Activated T-cell treated with anti-CD3 and anti-CD28 coated beads for 24 hours (primary cell): ENCODE measurements at places on chromosomes 12 and 14.

- no peak for DNase-seq
Measured at GRCh38 chr12:104738331-104738730, 219.8 kb downstream of the SLC41A2 start.

GRCh38 chr12:81811061-81811777 lies 52.1 kb upstream of the PPFIA2 start:
- no peak for DNase-seq

- DNase-seq, result no peak
Measured at GRCh38 chr14:61578745-61579144, 116.6 kb upstream of the HIF1A start.

- DNase-seq, result no peak
Measured at GRCh38 chr14:97719931-97720330, 922.7 kb downstream of the VRK1 start.

GRCh38 chr12:77401064-77401769 lies 335.8 kb upstream of the E2F7 start:
- no peak for DNase-seq

DNA sequence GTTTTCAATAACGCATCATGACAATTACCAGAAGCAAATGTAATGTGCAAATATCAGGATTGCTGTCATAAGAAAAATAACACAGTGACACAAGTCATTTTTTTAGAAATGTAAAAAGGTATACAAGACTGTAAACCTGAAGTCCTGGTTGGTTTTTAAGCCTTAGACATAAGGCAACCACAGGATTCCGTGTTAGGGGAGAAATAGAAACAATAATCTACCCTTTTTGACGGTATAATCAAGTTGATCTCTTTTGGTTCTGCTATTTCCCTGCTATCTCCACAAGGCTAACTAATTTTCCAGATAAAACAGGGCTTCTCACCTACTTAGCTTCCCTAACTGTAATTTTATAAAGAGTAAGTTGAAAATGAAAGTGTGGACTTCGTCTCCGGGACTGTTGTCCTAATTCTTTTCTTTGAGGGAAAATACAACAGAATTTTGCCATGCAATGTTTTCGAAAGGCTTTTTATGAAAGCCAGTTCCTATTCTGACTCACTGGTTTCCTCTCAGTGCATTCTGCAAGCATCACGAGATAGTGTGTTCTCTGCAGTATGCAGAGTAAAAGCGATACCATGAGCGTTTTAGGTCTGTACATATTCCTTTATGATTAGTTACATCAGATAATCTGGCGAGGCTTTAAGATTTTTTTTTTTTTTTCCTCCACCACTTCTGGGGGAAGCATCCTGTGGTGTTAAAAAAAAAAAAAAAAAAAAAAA lies 10.6 kb downstream of the MYO1H start:
- no peak for DNase-seq

DNA sequence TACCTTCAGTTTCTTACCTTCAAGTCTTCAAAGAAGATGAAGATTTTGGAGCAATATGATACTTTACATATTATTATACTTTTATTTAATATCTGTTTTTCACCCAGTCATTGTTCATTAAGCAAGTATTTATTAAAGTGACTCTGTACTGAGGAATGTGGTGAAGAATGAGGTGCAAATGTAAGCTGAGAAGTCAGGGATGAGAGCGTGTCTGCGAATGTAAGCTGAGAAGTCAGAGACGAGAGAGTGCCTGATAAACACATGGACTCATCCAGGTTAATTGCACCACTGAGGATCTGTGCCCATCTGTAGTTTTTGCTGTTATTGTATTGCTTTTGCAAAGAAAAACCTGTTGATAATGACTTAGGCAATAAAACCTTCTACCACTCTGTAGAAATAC lies 211.9 kb upstream of the FAR2 start:
- no peak for DNase-seq

GRCh38 chr12:92208613-92209121 lies 63.0 kb upstream of the BTG1 start:
- DNase-seq, result no peak

DNA sequence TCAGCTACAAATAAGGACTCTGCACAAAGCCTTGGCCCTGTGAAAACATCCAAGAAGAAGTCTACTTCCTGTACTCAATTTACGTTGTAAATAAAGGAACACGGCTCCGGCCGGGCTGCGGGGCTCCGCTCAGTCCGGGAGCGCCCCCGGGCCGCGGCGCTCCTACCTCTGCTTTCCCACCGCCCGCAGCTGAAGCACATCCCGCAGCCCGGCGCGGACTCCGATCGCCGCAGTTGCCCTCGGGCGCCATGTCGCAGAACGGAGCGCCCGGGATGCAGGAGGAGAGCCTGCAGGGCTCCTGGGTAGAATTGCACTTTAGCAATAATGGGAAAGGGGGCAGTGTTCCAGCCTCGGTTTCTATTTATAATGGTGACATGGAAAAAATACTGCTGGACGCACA lies 502.3 kb upstream of the FOXG1 start:
- DNase-seq, result no peak

DNA sequence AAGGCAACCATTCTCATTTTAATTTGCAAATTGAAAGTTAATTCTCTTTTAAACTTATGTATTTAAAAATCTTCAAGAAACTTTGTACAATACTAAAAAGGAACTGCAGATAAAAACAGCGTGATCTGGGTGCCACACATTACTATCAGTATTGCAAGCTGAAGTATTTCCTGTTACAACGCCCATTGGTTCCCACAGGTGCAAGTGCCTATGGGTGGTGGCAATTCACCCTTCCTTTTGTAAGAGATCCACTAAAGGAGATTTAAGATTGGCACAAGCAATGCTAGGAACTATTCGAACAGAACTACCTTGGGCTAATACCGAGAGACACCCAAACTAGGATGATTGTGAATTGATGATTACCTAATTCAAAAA lies 13.2 kb downstream of the TAOK3 start:
- no peak for DNase-seq

DNA sequence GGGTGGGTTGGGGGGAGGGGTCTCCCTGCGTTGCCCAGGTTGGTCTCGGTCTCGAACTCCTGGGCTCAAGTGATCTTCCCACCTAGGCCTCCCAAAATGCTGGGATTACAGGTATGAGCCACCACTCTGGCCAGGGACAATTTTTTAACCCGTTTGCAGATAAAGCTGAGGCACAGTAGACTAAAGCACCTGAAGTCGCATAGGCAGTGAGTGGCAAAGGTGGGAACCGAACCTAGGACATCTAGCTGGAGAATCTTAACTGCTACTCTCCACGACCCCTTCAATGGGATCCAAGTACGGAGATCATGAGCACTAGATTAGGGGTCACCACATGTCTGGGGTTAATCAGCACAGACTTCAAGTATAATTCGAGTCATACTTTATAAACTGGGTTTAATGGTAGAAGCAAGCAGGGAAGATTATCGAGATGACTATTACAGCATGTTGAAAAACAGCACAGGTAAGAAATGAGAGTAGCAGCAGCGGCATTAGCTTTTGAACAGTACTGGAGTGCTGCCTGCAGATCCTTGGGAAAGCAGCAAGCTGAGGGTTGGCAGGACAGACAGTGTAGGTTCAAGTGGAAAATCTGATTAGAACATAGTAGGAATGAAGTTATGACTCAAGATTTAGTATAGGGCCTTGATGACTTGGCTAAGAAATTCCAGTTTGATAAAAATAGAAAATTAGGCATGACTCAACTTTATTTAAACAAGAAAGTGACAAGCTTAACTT lies 23.9 kb downstream of the NID2 start:
- DNase-seq, result no peak

DNA sequence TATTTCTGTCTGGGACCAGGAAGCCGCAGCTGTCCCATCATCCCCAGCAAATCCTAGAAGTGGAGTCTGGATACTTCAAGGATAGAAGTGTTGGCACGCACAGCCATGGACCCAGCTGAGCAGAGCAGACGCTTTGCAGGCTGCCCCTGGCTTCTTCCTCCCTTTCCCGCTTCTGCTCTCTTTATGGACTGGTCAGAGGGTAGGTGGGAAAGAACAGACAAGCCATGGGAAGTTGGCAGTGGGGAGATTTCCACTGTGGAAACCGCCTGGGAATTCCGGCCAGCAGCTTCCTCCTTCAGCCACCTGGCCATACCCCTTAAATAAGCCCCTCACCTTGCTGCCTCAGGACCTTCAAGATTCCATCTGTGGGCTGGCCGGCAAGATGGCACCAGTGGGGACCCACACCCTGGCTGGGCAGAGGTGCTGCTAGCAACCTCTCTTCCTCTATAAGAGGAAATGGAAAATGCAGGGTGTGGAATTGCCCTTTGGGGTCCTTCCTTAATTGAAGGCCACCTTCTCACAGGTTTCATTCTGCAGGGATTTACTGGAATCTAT lies 20.6 kb downstream of the OTUB2 start:
- DNase-seq, result no peak

- DNase-seq, result peak; percentile 70
Measured at GRCh38 chr12:127145929-127146789, 1120.8 kb upstream of the TMEM132C start.

GRCh38 chr14:90715993-90716392 lies 100.2 kb downstream of the TTC7B start:
- DNase-seq, result no peak

GRCh38 chr14:54023027-54023426 lies 66.4 kb upstream of the BMP4 start:
- no peak for DNase-seq

- DNase-seq, result no peak
Measured at GRCh38 chr12:105667973-105668743, 337.7 kb downstream of the C12orf75 start.

DNA sequence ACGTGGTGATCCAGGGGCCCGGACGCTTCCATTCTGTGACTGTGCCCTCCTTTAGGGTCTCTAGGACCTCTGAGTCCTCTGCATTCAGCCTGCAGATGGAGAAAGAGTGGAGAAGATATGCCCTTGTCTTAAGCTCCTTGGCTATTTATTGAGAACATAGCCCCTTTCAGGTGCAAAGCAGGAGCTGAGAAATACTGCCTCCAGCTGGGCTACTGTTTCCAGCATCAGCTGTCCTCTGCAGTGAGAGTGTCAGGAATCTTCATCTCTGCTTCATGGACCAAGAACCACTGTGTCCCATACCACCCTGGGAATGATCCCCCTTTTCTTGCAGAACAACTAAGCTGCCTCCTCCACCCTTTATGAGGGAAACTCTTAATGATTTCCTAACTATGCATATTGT lies 47.8 kb upstream of the CEP83 start:
- no peak for DNase-seq

- DNase-seq, result no peak
Measured at GRCh38 chr12:119036878-119037825, 55.8 kb downstream of the SRRM4 start.

- DNase-seq, result no peak
Measured at GRCh38 chr14:44388306-44388705, 118.8 kb downstream of the FSCB start.

DNA sequence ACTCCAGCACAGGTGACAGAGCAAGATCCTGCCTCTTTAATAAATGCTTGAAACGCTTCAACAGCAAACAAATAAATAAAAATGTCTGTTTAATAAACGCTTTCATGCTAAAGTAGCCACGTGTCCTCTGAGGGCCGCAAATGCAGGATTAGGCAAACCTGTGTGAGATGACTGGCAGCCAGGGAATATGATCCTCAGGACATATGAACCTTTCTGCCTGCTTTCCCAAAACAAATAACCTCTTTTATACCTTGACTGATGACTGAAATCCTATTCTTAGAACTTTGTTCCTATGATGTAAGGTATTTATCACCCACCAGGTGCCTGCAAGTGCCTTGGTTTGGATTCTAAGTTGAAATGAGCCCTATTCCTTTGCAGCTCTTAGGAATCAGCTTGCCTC lies 14.5 kb upstream of the FLVCR2 start:
- DNase-seq, result no peak
